HT-29 (cell line): ENCODE measurements at places on chromosomes 1 and 21.
A peak's percentile ranks its signal among the peaks of the same experiment; 100 is the strongest.

- no peak for DNase-seq
Observed at GRCh38 chr1:205329719-205330118, 8.2 kb upstream of the NUAK2 start.

DNA sequence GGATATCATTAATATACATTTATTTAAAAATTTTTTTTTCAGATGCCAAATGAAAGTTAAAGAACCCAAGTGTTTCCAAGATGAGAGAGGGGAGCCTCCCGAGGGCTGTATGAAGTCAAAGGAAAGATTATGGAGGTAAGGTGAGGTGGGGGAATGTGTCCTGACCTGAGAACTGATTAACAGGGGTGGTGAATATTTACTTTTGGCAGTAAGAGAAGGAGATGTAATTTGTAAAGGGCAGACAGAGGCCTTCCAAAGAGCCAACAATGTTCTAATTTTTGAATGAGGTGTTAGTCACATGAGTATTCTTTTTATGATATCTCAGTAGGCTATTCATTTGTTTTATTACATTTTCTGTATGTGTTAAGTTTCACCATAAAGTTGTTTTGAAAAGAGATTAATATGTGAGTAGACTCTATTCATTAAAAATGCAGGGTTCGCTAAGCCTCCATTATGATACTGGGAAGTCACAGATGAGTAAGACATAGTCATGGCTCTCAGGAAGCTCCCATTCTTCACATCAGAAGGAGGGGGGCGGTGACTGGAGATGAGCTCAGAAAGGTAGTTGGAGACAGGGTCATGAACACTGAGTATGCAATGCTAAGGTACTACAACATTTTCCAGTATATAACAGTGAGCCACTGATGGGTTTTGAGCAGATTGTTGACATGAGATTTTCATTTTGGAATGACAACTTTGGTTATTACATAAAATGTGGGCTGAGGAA is 62.4 kb upstream of the TNFSF18 start:
- no peak for DNase-seq

DNA sequence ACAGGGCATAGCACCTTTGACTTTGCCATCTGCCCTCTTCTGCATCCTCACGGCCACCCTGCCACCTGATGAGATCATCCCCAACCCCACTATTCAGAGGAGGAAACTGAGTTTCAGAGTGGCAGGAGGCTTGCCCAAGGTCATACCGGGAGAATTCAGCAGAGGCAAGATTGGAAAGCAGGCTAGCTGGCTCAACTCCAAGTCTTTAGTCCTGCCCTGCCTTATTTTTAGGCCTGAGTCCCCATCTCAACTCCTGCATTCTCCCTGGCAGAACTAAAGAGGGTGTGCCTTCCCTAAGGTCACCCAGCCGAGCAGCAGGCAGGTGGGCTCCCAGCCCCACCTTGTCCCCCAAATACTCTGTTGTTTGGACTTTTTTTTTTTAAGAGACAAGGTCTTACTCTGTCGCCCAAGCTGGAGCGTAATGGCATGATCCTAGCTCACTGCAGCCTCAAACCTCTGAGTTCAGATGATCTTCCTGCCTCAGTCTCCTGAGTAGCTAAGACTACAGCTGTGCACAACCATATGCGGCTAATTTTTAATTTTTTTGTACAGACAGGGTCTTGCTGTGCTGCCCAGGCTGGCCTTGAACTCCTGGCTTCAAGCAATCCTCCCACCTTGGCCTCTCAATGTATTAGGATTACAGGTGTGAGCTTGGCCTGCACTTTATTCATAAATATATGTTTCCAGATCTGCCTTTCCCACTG is 13.8 kb upstream of the FGR start:
- no peak for DNase-seq

- DNase-seq: no peak
Observed at GRCh38 chr1:107549152-107549810, 408.4 kb downstream of the NTNG1 start.

- DNase-seq: no peak
Observed at GRCh38 chr1:30749691-30750583, 7.6 kb downstream of the LAPTM5 start.

- peak; percentile 43 for DNase-seq
Observed at GRCh38 chr1:92817986-92818764, 13.7 kb upstream of the RPL5 start.

GRCh38 chr1:51960262-51960661 is 30.2 kb downstream of the RAB3B start:
- no peak for DNase-seq

DNA sequence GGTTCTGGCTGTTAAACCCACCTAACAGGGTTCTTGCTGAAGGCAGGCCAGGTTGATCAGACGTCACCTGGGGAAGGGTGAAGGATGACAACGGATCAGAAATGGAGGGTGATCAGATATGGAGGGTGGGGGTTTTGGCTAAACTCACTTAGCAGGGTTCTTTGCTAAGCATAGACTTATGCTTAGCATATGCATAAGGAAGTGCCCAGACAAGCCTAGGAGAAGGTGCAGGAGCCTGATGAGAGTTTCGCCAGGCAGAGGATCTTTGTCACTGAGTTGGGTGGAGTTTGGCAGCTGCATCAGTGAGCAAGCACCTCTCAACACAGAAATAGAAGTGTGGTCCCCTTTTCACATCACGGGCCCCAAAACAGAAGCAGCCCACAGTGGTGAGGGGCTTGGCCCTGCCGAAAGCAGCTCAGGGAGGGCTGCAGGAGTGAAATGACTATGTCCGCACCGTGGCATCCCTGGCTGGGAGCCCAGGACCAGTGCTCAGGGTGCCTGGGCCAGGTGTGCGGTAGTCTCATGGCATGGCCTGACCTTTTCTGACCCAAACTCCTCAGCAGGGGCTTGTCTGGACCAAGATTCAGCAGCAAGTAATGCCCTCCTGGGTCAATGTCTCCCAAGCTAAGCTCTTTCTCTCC is 101.6 kb downstream of the AJAP1 start:
- no peak for DNase-seq

DNA sequence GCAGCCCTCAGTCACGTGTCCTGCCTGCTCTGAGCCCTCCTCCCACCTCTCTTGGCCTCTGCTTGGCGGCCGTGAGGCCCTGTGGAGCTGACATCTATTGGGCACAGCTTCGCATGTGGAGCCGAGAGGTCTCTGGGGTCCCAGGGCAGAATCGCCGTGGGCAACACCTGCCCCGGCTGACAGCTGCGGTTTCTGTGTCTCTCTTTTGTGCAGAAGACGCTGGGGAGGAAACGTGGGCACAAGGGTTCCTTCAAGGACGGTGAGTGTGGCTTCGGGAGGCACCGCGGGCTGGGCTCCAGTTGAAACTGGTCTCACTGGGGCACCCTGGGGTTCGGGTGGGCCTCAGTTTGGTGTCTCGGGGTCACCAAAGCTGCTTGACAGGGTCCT is 11.5 kb downstream of the ARHGEF16 start:
- DNase-seq: no peak

DNA sequence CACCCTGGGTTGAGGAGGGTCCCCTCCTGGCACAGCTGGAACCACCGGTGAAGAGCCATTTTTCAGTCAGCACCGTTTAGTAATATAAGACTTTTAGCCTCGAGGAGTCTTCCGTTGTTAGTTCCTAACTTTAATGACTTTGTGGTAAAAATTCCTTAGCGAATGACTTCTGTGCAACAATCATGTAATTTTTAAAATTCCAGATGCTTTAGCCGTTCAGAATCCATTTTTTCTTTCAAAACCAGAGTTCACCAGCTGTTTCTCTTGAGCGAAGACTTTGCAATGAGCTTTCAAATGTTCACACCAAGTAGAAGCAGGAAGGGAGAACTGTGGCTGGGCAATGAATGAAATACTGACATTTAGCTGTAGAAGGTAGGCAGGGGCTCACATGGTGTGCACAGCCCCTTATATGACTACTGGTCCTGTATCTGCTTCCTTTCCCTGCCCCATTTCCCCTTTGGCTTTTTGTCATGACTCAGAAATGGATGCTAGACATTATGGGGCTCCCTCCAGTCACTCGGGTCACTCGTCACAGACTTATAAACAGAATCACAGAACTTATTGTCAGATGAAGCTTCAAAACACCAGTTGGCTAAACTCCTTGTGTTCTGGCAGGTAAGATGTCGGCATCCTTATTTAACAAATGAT is 4.1 kb downstream of the DISC1 start:
- DNase-seq: no peak
